Articular chondrocyte of knee joint (primary cell): ENCODE measurements at places on chromosomes 3 and 15. TPM values are rescaled to one million over a fixed set of nuclear protein-coding genes. Genes with fewer than 3 reads are reported as not detected.

ANKRD63 gene
- not detected in 2 replicates for total RNA-seq

BFSP2 gene
- not detected in 2 replicates for total RNA-seq

EIF4A2 gene
- total RNA-seq, result 381 and 595 TPM in 2 replicates

ECE2 gene
- not detected in 2 replicates for total RNA-seq

TUSC7 gene
- not detected in 2 replicates for total RNA-seq

MSL2 gene
- 21.0 and 27.9 TPM in 2 replicates for total RNA-seq

CAPN3 gene
- 1.8 and 1.9 TPM in 2 replicates for total RNA-seq

GHSR gene
- not detected in 2 replicates for total RNA-seq

SKOR1 gene
- total RNA-seq, result 0.11 and 0.13 TPM in 2 replicates

PAQR5 gene
- total RNA-seq, result 0.13 and 4.8 TPM in 2 replicates

UROC1 gene
- total RNA-seq, result not detected in 2 replicates

RBM5 gene
- 160 TPM in 2 replicates for total RNA-seq

GP5 gene
- under 0.01 and 0.13 TPM in 2 replicates for total RNA-seq

KNG1 gene
- total RNA-seq, result not detected in 2 replicates
